Dermis microvascular lymphatic vessel endothelial cell (primary cell): ENCODE measurements at places on chromosomes 5 and 9.

GRCh38 chr9:130026583-130027340, 16.2 kb downstream of the FNBP1 start:
- no peak for DNase-seq

DNA sequence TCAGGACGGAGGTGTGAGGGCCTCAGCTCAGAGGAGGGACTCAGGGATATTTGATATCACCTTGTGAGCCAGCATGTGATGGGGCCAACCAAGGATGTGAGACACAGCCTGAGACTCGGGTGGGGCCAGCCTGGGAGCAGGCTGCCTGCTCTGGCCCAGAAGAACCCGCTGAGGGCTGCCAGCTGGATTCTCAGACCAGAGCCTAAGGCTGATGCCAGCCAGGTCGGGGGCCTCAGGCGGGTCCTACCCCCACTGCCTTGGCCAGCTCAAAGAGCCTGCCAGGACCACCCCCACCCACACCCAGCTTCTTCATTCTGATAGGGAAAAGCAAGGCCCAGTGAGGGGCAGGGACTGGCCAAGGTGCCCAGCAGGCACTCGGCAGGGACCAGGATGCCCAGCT, 20.3 kb upstream of the DUSP1 start:
- no peak for DNase-seq

DNA sequence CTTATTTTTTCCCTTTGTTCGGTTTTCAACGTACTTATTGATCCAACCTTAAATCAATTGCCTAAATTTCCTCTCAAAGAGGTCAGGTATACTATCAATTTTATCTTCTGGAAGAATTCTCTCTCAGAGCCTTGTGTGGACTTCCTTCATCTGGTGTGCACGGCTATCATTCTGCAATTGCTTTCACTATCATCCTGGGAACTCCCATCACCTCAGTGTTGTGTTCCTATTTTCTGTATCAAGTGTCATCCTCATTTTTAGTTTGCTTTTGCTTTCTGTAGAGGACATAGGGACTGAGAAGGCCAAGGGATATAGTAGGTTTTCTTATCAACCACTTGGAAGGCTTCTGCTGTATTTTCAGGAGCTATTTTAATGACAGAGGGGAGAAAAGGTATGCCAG, 11.3 kb downstream of the STOM start:
- no peak for DNase-seq

- no peak for DNase-seq
These were observed 7.0 kb downstream of the SQSTM1 start for GRCh38 chr5:179827680-179828079.

DNA sequence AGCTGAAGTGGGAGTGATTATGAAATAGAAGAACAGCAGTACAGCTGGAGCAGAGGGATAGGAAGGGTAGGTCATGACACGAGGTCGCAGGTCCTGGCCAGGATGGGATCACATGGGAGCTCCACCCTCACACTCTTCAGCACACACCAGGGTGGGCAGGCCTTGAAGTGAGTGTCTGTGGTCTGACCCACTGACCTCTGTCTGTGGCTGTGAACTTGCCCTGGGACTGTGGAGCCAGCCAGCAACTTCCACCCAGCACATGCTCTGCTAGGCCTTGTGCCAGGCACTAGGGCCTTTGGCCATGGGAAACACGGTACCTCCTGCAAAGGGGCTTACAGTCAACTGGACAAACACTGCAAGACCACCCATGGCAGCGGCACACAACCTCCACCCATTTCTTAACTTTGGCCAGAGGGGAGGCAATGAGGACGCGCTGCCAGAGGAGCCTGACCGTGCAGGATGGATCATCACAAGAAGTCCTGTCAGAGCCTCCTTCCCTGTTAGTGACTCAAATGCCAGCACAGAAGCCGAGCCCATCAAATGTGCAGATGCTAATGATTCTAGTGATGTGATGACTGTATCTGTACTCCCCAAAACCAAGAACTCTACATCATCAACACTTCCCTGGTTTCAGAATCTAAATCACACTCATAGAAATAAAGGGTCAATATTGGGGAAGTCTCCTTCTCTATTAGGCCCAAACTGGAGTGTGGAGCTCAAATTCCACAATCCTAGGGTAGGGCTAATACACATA, 113.6 kb downstream of the DPYSL3 start:
- DNase-seq, result peak; percentile 60

DNA sequence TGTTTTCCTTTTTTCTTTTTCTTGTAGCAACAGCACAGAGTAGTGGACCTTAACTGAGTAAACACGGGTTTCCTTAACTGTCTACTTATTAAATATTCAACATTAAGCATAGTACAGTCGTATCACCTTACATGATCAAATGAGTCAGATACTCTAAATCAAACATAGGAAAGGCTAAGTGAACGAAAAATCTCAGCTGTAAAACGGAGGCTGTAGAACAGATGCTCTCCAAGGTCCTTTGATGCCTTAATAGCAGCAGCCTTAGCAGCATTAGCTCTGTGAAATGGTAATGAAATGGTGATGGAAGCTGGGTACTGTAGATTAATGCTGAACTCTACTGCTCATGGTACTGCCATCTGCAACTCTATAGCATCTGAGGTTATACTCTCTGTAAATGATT, 1433.3 kb upstream of the C9orf72 start:
- no peak for DNase-seq

DNA sequence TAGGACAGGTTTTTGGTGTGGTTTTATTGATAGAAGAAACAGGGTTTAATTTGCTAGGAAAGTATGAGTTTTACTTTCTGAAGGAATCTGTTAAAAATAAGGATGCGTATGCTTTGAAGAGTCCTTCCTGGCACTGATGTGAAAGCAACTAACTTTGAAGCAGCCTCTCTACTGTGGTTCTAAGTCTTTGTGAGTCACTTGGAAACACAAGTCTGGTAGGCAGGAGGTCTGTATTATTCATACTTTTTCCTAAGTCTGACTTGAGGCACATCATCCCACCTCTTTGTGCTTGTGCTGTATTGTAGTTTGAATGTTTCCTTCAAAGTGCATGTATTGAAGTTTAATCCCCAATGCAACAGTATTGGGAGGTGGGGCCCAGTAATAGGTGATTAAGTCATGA, 129.0 kb downstream of the TAF11L14 start:
- DNase-seq, result no peak

GRCh38 chr5:144205141-144205551, 34.5 kb downstream of the KCTD16 start:
- DNase-seq, result peak; percentile 43

DNA sequence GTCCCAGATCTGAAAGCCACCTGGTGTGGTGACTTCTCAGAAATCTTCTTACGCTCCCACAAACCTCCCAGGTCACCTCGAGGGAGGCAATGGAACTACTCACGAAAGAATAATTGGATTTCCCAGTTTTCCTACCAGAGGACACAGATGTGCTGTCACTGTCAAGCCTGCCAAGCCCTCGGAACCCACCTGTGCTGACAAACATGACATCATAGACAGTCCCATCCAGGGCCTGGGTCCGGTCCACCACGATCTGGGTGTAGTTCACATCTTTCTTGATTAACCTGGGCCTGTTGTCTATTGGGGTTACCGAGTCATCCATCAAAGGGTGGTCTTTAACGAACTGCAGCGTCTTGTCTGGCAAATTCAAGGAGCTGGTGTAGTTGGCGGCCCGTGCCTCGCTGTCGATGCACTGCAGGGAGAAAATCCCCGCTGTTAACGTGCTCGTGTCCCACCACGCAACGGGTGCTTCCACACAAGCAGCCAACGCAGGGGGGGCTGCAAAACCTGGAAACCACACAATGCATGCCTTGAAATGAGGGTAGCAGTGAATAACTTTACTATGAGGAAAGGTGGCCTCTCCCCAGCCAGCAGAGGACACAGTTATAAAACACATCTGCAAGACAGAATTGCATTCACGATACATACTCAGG, 69.0 kb downstream of the SECISBP2 start:
- DNase-seq, result no peak

DNA sequence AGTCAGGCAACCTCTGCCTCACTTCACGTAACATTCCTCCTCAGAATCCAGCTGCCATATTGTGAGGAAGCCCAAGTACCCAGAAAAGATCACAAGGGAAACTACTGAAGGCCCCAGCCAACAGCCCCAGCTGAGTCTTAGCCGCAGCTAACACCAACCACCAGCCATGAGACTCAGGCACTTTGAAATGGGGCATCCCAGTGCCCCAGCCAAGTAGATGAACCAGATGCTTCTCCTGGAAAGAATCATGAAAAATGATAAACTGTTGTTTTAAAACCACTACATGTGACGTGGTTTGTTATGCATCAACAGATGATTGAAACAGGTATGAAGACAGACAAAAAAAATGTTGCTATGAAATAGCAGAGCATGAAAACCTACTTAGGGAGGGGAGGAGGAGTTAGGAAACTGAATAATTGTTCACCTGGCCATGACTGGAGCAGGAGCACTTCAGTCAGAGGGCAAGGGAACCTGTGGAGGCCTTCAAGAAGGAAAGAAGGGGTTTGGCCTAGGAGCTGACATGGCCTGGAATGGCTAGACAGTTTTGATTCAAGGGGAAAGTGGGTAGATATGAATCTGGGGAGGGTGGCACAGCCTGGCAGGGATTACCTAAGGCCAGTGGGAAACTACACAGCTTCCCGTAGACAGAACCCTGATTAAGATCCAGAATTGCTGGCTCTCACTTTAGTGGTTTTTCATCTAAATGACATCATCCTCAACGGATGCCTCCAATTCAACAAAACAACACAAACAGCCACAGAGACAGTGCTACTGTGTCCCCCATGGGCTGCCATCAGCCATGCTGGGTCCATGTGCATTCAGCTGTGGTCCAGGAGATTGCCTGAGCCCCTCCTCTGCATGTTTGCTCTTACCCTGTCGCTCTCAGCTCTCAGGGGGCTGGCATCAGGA, 211.6 kb downstream of the SYK start:
- DNase-seq, result no peak

DNA sequence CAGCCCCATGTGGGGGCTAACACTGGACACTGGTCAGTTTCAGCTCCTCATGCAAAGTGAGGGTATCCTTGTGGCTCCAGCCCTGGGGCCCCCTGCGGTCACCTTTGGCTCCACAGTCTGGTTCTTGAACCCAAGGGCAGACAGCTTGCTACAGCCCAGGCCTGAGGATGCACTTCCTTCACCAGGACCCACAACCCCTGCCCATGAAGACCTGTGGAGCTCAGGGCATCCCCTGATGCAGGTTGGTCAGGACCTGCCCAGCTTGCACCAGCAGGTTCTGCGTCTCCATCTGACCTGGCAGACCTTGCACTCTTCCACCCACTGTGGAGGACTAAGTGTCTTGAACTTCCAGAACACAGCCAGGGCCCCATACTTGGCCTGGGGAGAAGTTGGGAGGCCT, 3.7 kb upstream of the MRNIP start:
- DNase-seq, result no peak

DNA sequence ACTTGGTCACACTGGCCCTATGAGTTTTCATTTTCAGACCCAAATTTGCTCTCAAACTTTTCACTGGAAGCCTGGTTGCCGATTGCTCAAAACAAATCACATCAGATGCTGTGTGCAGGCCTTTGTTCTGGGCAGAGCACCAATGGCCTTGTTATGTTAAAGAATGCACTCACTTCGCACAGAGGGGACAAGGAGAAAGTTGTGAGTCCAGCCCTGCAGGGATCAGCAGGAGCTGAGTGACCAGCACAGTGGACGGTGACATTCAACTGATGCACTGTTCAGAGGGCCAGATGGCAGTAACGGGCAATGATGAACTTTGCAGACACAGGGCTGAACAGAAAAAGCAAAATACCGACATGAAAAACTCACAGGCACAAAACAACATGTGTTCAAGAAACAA, 86.1 kb downstream of the BARX1 start:
- no peak for DNase-seq

DNA sequence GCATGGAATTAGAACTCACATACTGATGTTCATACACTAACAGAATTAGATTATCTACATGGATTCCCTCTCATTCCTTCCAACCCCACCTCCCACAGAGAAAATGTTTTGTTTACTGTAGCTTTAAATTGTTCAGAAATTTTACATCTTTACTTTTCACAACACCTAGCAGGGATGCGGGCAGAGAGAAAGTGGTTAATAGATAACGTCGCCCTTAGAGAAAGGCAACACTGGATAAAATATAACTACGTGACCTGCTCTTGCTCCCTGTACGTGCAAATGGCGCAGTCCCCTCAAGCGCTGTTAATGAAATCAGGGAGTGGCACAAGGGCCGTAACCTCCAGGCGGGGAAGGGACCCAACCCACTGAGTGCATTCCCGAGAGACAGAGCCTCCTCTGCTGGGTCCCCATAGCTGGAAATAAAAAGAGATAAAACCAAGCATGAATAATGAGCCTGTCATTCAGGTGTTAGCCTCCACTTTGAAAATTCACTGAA, 125.3 kb upstream of the DAPK1 start:
- no peak for DNase-seq

GRCh38 chr5:165497707-165498106, 1992.3 kb downstream of the MAT2B start:
- DNase-seq, result peak; percentile 15

GRCh38 chr9:136921718-136922117, 22.8 kb downstream of the FBXW5 start:
- DNase-seq, result no peak

DNA sequence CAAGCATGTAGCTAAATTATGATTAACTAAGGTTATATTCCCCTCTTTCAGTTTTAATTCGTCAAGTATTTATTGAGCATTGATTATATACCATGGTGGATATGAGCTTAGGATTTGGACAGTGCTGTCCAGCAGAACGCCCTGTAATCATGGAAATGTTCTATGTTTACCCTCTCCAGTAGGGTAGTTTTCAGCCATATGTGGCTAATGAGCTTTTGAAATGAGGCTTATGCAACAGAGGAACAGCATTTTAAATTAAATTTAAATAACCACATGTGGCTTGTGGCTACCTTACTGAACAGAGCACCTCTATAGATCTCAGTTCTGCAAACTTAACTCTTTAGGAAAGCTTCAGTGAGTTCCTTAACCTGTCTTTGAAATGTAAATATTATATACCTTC, 59.1 kb downstream of the JMY start:
- DNase-seq, result no peak

GRCh38 chr9:114496011-114496410, 9.3 kb downstream of the WHRN start:
- no peak for DNase-seq

DNA sequence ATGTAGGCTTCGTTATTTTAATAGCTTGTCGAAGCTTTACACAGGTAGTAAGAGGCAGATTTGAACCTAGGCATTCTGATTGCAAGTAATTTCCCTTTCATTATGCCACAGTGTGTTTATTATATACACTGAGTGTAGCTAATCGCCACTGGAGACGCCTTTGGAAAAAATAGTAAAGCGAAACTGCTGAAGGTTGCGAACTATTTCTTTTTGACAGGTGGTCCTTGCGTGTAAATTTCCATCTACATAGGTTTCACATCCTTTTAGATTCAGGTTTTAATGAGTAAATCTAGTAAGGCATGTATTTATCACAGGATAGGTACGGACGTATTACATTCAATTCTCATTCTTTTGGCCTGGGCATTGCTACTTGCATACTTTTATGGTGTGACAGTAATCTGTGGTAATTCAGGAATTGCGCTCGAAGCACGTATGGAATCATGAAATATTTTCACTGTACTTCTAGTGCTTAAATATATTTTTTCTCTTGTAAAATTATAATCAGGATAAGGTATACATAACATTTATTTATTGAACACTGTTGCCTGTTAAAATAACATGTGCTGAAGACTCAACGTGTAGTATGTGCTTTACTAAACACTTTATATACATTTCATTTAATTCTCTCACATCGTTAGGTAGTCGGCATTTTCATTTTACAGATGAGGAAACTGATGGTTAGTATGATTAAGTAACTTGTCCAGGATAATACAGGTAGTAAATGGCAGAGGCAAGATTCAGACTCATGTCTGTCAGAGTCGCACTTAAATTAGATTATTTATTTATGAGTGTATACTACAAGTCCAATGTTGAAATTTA, 1.8 kb downstream of the MARCHF6 start:
- DNase-seq, result peak; percentile 36
